ENCODE measurements at places on chromosomes 5 and 9.

GRCh38 chr9:21836437-21837161 is 34.2 kb downstream of the MTAP start:
- peak; percentile 97 for DNase-seq

DNA sequence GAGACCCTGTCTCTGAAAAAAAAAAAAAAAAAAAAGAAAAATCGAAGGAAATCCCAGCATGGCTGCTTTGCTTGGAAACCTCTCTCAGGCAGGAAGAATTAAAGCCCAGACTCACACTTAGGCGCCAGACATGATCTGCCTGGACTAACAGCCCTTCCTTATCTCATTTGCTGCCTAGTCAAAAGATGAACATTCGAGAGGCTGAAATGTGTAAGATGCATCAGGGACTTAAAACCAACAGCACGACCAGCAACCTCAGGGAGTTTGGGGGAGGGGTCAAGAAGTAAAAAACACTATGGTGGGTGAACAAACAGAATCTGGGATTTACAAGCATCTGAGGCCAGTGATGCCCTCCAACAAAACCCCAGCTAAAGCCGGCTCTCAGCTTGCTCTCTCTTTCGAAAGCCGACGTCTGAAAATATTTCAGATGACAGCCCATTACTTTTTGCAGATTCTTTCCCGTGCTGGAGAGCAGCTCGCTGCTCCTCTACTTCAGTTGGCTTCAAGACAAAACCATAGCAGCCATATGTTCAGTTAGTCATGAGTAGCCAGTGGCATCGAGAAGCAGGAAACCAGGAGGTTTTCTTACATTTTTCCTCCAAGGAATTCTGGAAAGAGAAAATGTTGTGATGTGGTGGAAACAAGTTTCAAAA is 249.9 kb downstream of the MARCHF11 start:
- DNase-seq: peak; percentile 65

- DNase-seq: no peak
Measured at GRCh38 chr5:160213537-160213936, 15.8 kb upstream of the FABP6 start.

GRCh38 chr5:60891667-60892066 is 47.6 kb upstream of the ELOVL7 start:
- no peak for DNase-seq

- no peak for DNase-seq
Measured at GRCh38 chr9:19660019-19660418, 128.8 kb downstream of the SLC24A2 start.
